ENCODE measurements at places on chromosomes 1 and 21.

DNA sequence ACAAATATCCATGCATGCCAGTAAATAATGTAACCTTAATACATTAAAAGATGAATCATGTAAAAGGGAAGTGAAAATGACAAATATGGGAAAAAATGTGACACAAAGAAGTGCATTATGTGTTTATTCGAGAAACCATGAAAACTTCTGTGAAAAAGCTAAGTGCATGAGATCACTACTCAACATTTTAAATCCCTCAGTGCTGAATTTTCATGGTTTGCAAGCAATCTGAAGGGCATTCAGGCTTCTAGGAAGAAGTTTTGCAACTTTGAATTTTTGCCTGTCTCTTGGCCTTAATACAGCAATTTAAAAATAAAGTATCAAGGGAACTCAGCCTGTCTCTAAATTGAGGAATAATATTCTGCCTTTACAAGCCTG lies 78.2 kb downstream of the MAP3K7CL start:
- DNase-seq = no peak

- no peak for DNase-seq
Observed at GRCh38 chr1:235450886-235451483, 53.3 kb downstream of the B3GALNT2 start.

DNA sequence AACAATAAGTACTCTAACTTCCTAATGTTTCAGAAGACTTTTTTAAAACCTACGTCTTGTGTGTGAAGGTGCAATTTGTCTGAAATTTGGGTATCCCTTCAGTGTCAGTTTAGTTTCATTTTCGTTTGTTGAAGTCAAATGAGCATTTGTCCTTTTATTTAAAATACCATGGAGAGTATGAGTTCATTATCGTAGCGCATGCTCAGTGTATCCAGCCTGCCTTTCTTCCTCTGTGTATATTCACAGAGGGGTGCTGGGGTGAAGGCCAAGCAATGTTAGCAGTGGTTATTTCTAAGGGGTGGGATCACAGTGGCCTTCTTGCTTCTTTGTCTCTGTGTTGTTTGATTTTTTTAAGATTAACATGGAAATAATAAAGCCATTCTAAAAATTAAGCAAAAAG lies 43.2 kb downstream of the CNN3 start:
- no peak for DNase-seq

GRCh38 chr1:26946270-26946669 lies 14.0 kb downstream of the KDF1 start:
- no peak for DNase-seq

DNA sequence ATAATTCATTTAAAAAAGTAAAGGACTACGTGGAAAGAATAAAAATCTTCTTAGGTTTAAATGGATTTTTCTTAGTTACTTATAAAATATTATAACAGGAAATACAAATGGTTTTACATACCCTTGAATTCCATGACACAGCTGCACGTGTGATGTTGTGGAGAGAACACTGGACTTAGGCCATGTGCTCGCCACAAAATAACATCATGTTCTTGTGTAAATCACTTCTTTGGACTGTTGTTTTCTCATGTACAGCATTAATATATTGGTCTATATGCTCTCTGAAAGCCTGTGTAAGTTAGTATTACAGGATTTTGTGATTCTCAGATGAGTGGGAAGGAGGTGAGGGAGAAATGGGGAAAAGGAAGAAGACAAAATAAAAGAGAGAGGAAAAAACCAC lies 228.2 kb downstream of the DNM3 start:
- no peak for DNase-seq

All from CD4-positive, CD25-positive, alpha-beta regulatory T cell (primary cell).